Activated naive CD4-positive, alpha-beta T cell treated with Interleukin-2 at 50 U/mL for 16 hours (primary cell): ENCODE measurements at places on chromosomes 3 and 15.

- DNase-seq, result no peak
These were observed 1361.4 kb upstream of the GBE1 start for GRCh38 chr3:83122774-83123350.

DNA sequence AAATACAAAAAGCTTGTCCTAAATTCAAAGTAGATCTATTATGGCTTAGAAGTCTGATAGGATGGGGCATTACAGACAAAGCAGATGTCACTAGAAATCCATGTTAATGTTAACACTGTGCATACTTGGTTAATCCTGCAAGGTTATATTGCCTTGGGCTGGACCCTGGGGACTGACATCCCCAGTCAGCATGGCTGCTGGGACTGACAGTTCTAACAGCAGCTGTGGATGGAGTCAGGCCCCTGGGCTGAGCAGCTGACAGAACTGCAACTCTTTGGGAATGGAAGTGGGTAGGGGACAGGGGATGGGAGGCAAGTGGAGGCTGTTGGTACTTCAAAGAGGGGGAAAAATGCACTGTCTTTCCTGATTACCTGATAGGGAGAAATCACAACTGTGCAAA, 7.5 kb downstream of the P2RY1 start:
- no peak for DNase-seq

- DNase-seq, result no peak
These were observed 62.8 kb downstream of the OTOL1 start for GRCh38 chr3:161559177-161559998.

GRCh38 chr15:40006646-40007045, 32.3 kb downstream of the SRP14 start:
- DNase-seq, result no peak

- DNase-seq, result no peak
These were observed 125.2 kb downstream of the TUSC7 start for GRCh38 chr3:116834816-116835215.

DNA sequence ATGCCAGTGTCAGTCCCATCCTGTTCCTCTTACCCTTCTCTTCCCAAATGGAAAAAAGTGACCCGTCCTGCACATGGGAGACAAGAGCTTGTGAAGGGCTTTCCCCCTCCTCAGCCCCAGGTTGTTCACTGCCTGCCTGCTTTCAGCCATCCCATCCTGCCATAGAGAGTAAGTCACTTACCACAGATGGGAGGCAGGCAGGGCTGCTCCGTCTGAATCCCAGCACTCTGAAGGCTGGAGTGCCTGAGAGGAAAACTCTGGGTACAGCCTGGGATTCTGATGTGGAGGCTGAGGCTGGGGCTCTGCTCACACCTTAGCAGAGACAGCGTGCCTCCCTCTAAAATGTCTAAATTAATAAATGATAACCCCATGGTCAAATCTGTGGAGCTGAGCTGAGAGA, 14.8 kb downstream of the CPNE4 start:
- DNase-seq, result no peak

DNA sequence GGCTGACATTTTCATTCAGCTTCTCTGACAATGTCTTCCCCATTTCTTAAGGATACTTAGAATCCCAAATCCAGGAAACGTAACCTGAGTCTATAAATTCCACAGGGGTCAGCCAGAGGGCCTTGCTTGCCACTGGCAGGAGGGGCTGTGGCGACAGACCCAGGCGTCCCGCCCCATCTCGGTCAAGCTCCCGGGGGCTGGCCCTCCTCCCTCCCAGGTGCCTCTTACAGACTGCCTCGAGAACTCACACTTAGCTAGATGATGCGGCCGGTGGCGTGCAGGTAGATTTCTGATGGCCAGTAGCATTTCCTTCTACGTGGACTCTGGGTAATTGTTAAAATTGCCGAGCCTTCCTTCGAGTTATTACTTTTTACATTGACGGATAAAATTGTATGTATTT, 172.5 kb downstream of the NSMCE3 start:
- no peak for DNase-seq

- DNase-seq, result no peak
These were observed 104.2 kb upstream of the RAD18 start for GRCh38 chr3:9067352-9067975.

DNA sequence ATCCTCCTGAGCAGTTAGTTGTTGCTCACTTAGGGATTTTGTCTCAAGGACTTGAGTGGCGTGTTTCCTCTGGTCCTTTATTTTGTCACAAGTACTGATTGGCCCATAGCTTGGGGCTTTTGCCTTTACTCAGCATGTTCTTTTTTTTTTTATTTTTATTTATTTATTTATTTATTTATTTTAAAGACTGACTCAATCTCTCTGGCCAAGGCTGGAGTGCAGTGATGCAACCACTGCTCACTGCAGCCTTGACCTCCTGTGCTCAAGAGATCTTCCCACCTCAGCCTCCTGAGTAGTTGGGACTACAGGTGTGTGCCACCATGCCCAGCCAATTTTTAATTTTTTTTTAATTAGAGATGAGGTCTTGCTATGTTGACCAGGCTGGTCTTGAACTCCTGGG, 223.9 kb upstream of the TPM1 start:
- no peak for DNase-seq

DNA sequence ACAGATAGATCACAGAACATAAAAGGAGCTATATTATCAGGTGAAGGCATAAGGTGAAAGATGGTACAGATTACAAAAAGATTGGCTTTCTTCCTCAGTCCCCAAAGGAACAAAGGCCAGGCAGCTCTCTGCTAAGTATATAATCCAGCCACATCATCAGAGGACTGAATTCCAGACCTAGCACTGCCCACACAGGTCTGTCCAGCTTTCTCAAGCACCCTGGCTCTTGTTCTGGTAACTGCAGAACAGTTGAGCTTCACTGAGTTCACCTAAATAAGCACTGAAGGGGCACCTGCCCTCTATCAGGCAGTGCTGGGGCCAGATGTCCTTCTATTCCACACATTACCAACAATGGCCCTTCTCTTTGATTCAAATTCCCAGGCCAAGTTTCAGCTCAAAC, 6.3 kb downstream of the DUOXA1 start:
- no peak for DNase-seq

DNA sequence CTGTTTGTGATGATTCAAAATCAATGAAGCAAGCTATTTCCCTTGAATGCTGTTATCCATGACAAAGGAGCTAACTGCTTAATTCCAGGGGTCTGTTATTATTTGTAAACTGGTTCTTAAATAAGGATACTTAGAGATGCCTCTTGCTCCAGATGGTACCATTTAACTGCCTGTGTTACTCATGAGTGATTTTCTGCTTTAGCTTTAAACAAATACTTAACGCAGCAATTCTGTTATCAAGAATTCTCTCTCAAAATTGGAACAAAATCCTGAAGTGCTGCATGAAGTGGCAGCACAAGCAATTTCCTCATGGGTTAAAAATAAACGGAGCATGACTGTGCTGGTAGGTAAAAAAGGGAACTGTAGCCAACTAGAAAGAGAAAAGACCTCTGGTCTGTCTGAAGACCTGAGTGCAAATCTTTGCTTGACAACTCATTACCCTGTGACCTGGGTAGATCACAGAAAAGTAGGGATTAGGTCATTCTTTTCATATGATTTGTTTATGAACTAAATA, 62.5 kb upstream of the GBE1 start:
- DNase-seq, result no peak

GRCh38 chr3:78659386-78659987, 1108.3 kb downstream of the ROBO1 start:
- no peak for DNase-seq

DNA sequence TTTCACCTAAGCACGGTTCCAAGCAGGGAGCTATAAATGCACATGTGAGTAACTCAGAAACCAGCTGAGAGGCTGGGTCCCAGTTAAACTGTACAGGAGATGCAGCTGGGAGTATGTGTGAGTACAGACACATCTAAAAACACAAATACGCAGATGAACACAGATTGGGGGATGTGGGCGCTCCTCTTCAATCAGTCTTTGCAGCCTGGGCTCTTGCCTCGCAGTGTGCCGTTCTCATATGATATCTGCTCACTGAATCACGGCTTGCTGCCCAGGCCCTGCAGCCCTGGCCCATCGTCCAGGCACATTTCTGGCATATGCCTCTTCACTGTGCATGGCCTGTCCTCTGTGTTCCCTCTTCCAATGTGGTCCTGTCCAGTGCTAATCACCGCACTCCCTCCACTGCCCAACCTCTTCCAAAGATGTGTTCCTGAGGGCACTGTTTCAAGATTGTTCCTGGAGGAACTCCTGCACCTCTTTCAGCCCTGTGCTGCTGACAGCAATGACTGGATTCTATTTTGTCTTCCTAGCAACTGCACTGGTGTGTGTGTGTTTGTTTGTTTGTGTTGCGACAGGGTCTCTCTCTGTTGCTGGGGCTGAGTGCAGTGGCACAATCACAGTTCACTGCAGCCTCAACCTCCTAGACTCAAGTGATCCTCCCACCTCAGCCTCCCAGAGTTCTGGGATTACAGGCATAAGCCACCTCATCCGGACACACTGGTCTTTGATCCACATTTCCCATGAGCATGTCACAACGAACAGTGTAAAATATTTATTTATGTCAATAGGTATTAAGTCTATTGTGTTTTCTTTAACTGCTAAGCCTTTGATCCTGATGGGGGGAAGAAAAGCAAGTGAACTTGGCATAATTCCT, 17.0 kb downstream of the CA12 start:
- no peak for DNase-seq

- no peak for DNase-seq
These were observed 30.9 kb downstream of the RBMS3 start for GRCh38 chr3:29311795-29312194.

- no peak for DNase-seq
These were observed 76.4 kb downstream of the CHSY1 start for GRCh38 chr15:101175401-101175800.

GRCh38 chr3:33145221-33145900, 31.5 kb downstream of the CRTAP start:
- no peak for DNase-seq

GRCh38 chr3:61667814-61668213, 106.4 kb downstream of the PTPRG start:
- no peak for DNase-seq

DNA sequence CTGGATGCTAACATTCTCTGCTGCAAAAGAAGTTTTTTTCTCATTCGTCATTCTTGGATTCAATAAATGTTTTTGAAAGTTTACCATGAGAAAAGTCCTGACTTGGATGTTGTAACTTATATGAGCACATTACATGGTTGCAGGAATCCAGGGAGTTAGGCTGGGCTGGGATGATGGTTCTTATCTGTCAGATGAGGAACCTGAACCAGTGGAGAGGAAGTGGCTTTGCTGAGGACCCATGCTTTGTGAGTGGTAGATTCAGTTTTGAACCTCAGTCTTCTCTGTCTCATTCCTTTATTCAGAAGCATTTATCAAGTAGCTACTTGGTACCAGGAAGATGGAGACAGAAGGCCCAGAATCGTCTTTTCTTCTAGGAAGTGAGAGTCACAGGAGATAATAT, 3.7 kb upstream of the GASK1A start:
- DNase-seq, result no peak

DNA sequence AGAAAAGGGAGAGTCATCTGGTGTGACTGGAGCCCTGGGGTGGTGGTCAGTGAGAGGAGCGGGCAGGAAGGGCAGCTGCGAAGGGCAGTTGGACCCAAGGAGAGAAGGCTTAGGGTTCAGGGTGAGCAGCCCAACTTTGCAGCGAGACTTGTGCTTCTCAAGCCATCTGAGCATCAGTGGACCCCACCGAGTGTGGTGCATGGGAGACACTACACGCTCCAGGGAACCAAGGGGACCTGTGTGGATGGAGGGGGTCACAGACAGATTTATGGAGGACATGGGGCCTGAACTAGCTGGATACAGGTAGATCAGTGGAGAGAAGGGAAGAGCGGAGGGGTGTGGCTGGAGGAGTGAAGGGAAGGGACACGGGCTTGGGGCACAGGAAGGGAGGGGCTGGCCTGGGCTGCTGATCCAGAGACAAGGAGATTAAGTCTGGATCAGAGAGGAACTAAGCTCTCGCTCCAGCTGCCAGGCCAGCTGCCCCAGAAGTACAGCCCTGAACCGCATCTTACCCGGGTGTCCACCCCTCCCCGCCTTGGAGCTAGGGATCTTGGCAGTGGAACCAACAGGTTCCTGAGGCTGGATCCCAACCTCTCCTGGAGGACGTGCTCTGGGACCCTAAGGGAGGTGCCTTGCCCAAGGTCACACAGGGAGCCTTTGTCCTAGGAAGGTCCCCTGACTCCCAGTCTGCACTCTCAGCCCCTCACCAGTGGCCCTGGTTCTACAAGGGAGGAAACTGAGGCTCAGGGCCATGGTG, 120.5 kb downstream of the CORO2B start:
- no peak for DNase-seq

GRCh38 chr3:38130631-38131065, 6.3 kb downstream of the ACAA1 start:
- DNase-seq, result no peak

GRCh38 chr15:67542420-67543347, at the start of gene MAP2K5:
TSS of gene MAP2K5 (plus strand) at chr15:67542703. CDS start at chr15:67543336, 633 bp downstream.
- DNase-seq, result peak; percentile 85

GRCh38 chr15:98395974-98396610, 252.2 kb upstream of the IGF1R start:
- no peak for DNase-seq

- DNase-seq, result no peak
These were observed 13.5 kb downstream of the OCA2 start for GRCh38 chr15:28085489-28086174.

DNA sequence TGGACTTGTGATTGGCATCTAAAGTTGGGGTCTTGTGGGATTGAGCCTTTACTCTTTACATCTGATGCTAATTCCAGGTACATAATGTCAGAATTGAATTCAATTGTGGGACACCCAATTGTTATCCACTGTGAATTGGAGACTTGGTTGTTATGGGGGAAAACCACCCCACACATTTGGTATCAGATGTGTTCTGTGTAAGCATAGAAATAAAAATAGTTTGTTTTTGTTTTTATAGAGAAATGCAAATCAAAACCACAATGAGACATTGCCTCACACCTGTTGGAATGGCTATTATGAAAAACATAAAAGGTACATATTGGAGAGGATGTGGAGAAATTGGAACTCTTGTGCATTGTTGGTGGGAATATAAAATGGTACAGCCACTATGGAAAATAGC, 58.5 kb downstream of the CPA3 start:
- DNase-seq, result no peak

GRCh38 chr3:41819236-41819635, 142.7 kb downstream of the ULK4 start:
- DNase-seq, result no peak
